Stimulated activated CD4-positive, alpha-beta T cell treated with anti-CD3 and anti-CD28 coated beads, Interleukin-2, amount 100 ng/mL, for 4 hours (primary cell): ENCODE measurements at places on chromosomes 7 and 10.

DNA sequence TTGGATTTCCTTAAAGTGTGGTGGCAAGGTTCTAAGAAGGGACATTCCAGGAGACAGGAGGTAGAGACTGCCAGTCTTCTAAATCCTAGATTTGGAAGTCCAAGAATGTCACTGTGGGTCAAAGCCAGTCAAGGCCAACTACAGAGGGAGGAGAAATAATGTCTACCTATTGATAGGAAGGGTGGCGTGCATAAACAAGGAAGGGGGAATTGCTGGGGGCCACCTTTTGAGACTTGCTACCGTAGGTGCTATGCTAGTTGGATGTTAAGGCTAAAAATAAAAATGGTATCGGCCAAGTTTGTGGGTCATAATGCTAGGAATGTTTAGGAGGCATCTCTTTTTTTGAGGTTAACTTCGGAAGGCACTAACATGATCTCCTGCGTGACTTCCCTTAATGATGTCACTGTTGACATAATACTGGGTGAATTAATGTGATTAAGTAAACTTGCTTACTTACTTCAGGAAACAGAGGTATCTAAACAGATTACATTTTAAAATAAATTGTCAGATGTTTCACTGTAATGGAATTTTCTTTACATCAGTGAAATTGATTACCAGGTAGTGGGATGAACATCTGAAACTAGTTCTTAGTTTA lies 4.8 kb downstream of the BTRC start:
- DNase-seq = no peak

- DNase-seq = no peak
These were observed 91.6 kb downstream of the C10orf105 start for GRCh38 chr10:71627956-71628355.

GRCh38 chr7:116727432-116728009 lies 55.5 kb downstream of the MET start:
- DNase-seq = no peak

GRCh38 chr10:29189256-29189655 lies 99.6 kb upstream of the LYZL1 start:
- no peak for DNase-seq

DNA sequence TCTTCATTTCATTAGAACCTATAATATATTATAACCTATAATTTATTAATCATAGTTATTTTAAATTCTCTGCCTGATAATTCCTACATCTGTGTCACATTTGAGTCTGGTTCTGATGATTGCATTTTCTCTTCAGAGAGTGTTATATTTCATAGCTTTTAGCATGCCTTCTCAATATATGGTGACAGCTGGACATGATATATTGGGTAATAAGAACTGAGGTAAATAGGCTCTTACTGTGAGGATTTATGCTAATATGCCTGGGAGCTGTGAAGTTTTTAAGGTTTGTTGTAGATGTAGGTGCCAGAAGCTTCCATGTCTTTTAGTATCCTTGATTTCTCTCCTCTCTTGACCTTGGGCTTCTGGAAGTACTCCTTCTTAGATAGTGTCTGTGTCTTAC lies 325.9 kb upstream of the SEMA3D start:
- no peak for DNase-seq

DNA sequence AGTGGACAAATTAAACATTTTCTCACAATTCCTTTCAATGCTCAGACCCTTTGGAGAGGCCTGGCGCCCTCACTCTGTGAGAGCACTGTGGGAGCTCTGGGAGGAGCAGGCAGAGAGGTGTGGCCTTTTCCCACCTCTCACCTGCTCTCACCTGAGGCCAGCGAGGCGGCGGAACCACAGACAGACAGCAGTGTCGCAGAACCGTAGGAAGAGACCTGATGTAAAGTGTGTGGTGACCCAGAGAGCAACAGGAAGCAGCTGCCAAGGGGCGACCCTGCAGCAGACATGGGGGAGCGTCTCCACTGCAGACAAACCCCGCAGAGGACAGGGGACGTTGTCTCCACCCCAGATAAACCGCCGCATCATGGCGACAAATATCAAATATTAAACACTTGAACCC lies 15.6 kb upstream of the PARP12 start:
- DNase-seq = no peak

- DNase-seq = no peak
These were observed 118.2 kb upstream of the KAT6B start for GRCh38 chr10:74708246-74708645.

DNA sequence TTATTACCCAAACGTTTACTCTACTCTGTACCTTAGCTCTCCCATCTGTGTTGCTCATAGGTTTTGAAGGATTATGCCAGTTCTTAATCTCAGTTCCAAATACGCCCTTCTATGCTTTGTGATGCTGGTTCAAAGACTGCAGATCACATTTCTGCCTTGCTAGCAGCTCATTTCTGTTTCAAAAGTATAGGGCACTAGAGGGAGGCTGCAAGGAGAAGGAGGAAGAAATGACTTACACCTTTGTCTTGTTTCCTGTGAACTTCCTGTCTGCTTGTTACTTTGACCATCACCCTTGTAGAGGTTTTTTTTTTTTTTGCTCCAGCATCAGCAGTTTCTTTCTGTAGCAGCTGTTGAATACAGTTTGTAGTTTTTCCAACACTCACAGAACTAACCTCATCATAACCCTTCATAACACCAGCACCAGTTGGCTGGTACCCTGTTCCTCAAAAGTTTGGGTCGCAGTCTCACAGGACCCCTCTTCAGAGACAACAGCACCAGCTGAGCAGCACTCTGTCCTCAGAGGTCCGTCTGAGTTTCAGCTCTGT lies 16.5 kb downstream of the SLK start:
- no peak for DNase-seq

GRCh38 chr10:77531441-77532001 lies 106.1 kb downstream of the KCNMA1 start:
- DNase-seq = no peak

- DNase-seq = peak; percentile 32
These were observed 28.3 kb downstream of the WDR86 start for GRCh38 chr7:151381348-151382078.

DNA sequence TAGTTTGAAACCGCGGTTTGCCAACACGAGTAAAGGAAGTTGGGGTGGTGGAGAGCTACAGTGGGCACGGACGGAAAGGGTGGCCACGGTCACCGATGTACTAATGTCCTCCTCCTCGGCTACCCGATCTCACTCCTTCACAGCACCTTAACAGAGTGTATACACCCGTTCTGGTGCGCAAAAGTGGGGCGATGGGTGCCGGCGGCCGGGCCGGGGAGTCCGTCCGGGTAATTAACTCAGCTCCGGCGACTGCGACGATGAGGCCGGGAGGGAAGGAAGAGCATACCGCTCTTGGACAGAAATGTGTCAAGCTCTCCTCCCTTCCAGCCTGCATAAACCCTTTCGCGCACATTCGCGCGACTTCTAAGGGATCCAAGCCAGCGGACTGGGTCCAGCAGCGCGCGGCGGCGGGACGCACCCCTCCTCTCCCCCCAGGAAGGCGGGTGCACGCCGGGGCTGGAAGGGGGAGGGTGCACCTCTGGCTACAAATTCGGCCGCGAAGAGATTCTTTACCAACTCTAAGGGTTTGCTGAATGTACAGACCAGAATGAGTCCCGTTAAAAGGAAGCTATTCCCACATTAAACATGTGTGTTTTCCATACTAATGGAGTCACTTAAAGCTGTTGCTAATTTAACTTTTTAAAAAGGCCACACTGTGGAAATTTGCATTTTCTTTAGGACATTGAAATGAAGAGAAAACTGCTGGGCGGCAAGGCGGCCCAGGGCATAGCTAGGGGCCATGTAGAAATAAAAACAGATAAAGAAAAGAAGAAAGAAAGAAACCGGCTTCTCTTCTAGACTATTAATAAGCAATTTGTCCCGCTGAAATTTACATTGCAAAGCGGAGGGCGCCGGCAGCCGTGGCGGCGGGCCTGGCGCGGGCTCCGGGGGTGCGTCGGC lies 6.6 kb upstream of the EBF3 start:
- DNase-seq = no peak

DNA sequence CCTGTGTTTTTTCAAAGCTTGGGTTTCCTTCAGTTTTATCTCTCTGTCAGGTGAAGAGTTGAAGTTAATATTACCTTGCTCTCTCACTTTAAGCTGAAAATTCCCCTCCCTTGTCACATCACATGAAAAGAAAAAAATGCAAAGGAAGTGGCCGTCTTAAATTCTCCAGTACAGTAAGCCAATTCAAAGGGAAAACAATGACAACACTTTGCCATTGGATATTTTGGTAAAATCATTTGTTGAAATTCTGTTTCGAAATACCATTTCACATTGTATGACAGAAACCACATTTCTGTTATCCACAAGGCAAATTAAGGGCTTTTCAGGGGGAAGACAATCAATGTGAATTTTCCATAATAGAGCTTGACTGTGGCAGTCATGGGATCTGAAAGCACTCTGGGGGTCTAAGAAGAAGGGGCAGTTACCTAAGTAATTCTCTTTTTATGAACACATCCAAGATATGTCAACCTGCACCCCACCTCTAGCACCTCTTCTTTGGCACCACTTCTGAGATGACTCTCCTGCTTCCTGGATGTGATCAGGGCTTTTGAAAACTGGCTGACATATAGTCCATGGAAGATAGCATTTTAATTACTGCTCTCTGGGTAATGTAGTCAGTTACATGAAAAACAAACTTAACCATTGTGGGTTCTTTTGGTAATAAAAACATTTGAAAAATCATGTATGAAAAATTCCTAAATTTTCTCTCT lies 63.8 kb downstream of the ENTPD1 start:
- DNase-seq = no peak

GRCh38 chr10:1035201-1035600 lies 9.5 kb upstream of the IDI2 start:
- DNase-seq = no peak

DNA sequence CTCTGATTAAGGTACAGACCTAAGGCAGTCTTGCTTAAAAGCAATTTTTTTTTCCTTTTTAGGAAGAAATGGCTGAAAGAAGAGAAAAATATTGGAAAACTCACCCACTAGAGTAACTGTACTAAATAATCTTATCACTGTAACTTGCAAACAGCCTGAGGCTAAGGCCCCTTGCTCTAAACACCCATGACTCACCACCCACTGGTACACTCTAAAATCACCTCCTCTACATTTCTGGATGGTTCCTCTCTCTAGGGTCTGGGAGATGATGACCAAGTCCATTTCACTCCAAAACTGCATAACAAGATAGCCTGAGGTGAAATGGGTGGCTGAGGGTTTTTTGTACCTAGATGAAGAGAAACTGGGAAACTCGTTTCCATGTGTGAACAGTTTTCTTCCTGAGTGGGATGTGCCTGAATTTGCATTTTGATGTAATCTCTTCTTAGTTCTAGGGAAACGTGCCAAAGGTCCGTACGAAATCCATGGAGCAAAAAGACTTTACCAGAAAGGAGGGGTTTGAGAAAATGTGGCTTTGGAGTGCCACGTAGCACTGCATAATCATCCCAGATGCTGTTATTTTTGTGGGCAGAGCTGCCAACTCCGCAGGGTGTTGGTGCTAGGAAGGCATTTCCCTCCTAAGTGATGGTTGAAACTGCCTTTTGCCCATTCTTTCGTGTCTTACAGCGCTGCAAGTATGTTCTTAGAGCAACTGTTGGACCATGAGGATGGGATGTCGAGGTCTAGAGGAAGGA lies 113.5 kb upstream of the C10orf90 start:
- DNase-seq = no peak

DNA sequence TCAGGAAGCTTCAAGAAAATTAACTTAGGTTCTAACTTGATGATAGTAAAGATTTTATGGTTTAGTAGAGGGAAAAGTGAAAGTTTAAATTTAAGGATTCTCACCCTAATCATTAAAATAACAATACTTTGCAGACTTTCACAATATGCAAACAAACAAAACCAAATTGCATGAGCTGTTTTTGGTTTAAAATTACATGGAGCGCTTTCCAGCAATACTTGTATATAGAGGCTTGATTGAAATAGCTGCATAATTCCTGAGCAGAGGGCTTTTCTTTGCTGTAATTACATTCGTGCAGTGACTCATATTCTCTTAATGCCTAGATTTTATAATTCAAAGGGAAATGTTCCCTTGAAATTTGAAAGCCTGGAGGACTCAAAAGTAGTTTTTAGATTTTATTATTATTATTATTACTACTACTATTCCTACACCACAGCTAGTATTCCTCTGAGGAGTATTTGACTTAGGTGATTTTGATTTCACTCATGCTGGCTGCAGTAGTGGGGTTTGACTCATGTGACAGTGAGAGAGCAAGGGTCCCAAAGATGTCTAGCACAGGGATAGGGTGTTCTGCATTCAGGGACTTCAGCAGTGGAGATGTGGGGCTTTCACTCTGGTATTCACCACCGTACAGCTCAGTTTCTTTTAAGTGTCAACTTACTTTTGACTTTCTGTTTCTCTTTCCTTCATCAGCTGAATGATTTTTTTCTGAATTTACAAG lies 138.1 kb downstream of the ADAM22 start:
- no peak for DNase-seq

- no peak for DNase-seq
These were observed 184.7 kb upstream of the PCDH15 start for GRCh38 chr10:54985732-54986131.

- DNase-seq = no peak
These were observed 280.2 kb upstream of the HGF start for GRCh38 chr7:82049891-82050533.

DNA sequence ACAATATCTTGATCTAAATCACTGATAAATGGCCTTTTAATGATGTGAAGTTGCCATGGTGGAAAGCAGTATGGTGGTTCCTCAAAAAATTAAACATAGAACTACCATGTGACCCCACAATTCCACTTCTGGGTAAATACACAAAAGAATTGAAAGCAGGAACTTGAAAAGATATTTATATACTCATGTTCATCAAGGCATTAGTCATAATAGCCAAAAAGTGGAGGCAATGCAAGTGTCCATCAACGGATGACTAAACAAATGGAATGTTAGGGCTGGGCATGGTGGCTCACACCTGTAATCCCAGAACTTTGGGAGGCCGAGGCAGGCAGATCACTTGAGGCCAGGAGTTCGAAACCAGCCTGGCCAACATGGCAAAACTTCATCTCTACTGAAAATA lies 2.0 kb upstream of the DNAJC12 start:
- no peak for DNase-seq

GRCh38 chr7:128871050-128871449 lies 8.4 kb downstream of the ATP6V1F start:
- no peak for DNase-seq

GRCh38 chr7:24825381-24825794 lies 68.1 kb upstream of the GSDME start:
- DNase-seq = no peak

DNA sequence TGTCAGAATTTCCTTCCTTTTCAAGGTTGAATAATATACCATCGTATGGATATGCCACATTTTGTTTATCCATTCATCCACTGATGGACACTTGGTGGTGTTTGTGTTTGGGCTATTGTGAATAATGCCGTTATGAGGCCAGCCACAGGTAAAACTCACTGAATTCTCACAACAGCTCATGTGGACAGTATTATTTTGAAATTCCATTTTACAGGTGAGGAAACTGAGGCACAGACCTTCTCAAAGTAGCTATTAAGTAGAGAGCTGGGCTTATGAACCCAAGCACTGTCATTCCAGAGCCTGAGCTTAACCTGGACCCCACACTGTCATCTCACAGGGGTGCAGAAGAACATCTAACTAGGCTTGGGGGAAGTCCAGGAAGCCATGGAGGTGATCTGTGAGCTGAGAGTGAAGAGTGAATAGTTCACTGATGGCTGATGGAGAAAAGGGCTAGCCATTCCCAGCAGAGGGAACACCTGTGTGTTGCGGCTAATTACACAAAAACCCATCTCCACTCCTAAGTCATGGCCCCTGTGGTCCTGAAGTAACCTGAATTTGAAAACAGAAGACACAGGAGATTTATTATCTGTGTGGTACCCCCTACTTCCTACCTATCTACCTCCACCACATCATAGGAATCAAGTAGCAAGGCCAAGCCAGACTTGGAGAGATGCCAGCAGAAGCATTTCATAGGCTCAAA lies 8.7 kb downstream of the INMT start:
- DNase-seq = no peak

- DNase-seq = no peak
These were observed 123.3 kb upstream of the FZD1 start for GRCh38 chr7:91140982-91141381.
